Astrocyte (in vitro differentiated cells and primary cell): ENCODE measurements at places on chromosomes 12 and 14.

GRCh38 chr12:52037248-52037861 lies 13.9 kb upstream of the NR4A1 start:
- DNase-seq = peak; percentile 51

DNA sequence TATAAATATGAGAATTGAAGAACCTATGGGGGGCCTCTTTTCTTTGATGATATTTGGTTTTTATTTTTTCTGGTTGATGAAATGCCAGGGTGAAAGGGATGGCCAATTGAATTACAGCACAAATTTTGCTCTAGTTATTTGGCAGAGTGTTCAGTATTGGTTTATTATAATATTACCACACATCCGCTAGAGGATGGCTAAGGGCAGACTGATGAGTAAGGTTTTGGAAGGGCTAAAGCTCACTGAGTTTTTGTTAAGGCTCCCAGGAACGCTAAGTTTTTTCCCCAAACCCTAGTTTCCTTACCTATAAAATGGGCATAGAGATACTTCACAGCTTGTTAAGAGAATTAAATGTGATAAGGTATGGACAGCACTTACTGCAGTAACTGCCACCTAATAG lies 34.3 kb upstream of the LRRC10 start:
- no peak for DNase-seq

DNA sequence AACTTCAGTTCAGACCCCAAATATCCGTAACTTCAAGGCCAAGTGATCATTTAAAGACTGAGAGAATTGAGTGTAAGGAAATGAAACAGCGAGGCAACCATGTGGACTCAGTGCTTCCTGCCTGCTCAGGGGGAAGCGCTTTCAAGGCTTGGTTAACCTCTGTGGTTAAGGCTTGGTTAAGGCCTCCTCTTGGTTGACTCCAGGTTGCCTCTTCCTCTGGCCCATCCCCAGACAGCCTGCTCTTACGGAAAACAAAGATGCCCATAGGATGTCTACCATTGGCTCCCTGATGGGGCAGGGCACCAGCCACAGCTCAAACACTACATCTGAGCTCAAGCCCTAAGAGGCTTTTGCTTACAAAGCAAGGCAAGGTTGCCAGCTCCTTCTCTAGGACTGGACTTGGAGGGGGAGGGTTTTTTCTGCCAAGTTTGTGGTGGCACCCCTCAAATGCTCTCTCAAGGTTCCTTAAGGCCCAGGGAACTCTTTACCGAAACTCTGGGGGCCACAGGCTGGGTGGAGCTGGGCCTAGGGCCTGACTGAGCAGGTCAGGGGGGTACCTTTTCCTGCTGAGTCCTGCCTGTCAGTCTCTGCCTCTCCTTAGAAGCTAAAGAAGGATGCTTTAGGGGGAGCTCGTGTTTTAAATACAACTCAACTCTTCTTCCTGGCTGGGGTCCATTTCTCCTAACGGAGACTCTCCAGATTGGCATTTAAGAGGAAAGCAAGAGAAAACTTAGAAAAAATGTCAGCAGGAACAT lies 13.7 kb downstream of the COL2A1 start:
- DNase-seq = no peak

DNA sequence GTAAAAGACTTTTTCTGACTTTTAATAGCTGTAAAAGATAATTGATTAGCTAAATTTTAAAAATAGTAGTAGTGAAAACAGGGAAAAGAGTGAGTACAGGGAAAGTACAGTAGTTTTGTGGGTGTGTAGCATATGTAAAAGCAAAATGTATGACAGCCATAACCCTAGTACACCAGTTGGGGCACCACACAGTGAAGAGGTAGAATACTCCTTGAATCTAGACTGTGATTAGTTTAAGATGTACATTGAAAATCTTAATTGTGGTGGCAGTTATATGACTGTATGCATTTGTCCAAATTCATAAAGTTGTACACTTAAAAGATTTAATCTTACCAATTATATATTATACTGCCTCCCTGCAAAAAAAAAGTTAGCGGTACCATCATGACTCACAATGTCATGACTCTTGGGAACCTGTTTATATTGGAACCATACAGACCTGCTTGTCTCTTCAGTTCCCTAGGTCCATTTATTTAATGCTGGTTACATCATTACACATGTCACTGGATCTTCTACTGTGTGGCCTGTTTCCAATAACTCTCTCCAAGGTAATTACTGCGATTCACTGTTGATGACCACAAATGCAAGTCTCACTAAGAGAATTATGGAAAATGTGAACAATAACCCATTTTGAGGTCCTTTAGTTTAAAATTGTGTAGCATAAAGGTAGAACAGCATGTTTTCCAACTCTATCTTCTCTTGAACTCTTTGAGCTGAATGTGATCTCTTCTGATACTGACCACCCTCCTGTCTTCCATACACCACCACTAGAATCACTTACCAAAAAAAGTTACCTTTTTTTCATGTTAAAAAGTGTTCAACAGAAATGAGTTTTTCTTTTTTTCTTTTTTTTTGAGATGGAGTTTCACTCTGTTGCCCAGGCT lies 264.2 kb upstream of the AMIGO2 start:
- peak; percentile 97 for DNase-seq

- DNase-seq = no peak
Measured at GRCh38 chr14:25237845-25238244, 187.9 kb upstream of the STXBP6 start.

- no peak for DNase-seq
Measured at GRCh38 chr12:119936705-119937311, 52.2 kb upstream of the BICDL1 start.

- no peak for DNase-seq
Measured at GRCh38 chr12:89781946-89782550, 73.4 kb upstream of the ATP2B1 start.

GRCh38 chr12:132798836-132799235 lies 29.8 kb downstream of the GOLGA3 start:
- DNase-seq = no peak

DNA sequence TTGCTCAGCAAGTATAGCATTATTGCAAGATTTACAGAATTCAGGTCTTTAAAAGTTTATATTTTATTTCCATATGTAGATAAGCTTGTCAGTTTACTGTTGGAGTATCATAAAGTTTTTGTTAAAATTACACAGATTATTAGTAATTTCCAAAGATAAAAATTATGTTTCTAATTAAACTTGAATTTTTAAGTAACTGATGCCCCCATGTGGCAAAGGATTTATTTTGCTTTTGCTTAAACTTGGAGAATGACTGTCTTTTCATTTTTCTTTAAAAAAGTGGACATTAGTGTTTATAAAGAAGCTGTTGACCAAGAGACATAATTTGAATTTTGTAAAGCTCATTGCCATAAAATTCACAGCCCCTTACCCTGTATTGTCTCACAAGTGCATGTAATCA lies 45.8 kb downstream of the ETNK1 start:
- DNase-seq = no peak

DNA sequence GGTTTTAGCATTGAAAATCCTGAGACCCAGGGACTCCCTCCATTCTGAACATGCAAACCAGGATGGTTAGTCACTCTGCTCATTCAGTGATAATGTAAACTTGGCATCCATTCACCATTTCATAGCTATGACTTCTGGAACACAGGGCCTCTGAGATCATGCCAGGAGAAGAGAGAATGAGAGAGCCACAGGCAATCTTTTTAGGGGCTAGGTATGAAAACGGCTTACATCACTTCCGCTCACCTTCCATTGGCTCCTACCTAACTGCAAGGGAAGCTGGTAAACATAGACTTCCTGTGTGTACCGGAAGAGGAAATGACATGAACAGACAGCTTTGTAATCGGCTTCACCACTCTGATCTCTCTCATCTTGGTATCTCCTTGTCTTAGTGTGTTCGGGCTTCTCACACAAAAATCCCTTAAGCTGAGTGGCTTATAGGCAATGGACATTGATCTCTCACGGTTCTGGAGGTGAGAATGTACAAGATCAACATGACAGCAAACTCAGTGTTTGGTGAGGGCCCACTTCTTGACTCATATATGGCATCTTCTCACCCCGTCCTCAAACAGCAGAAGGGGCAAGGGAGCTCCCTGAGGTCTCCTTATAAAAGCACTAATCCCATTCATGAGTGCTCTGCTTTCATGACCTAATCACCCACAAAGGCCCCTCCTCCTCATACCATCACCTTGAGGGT lies 465.9 kb upstream of the TBX3 start:
- peak; percentile 90 for DNase-seq

DNA sequence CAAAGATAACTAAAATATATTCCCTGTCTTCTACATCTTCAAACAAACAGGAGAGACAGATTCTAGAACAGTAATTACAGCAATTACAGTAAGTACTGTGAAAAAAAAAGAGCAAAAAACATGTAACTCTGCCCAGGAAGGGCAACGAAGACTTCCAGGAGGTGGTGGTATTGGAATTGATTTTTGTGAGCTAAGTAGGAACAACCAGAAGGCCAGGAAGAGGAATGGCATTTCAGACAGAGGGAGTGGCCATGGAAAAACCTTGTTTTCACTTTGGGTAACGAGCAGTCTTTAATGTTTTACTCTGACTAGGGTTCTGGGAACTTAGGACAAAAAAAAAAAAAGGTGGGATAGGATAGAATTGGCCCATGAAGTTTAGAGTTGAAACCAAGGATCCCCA lies 196.3 kb upstream of the PLEKHG7 start:
- no peak for DNase-seq

- no peak for DNase-seq
Measured at GRCh38 chr14:95300697-95301526, 18.8 kb downstream of the CLMN start.

GRCh38 chr14:104152686-104153393 lies 14.5 kb downstream of the KIF26A start:
- no peak for DNase-seq

DNA sequence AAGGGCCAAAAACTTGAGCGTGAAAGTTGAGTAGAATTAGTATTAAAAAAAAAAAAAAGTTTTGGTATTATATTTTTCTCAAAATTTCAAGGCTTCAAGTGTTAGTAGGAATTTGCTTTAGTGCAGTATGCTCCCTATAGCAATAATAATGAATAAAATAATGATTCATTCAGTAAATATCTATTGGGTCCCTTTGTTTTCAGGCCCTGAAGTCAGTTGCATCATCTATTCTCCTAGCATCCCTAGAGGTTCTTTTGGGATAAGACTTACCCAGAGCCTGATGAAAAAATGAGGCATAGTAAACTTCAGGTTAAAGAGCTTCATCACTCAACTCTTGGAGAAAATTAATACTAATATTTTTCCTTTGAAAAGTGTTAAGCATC lies 1.1 kb downstream of the KMT5A start:
- peak; percentile 53 for DNase-seq

DNA sequence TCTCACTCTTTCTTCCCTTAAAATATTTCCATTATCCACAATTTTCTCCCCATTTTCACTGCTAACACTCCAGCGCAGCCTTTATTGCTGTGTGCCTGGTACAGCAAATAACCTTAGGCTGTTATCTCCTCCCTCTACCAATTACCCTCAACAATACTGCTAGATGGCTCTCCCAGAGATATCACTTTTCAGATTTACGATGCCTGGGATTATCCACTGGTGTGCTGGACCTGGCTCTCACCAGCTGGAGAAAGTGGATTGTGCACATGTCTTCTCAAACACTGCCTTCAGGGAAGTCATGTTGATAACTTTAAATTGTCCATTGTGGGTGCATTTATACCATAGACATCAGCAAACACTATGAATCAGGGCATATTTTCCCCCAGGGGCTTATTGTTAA lies 101.9 kb upstream of the ADAMTS20 start:
- no peak for DNase-seq

- no peak for DNase-seq
Measured at GRCh38 chr14:64062381-64063115, 209.7 kb downstream of the SYNE2 start.

- peak; percentile 17 for DNase-seq
Measured at GRCh38 chr14:90883782-90884181, 67.6 kb upstream of the TTC7B start.

GRCh38 chr14:68627868-68628604 lies 164.8 kb downstream of the ZFP36L1 start:
- no peak for DNase-seq

DNA sequence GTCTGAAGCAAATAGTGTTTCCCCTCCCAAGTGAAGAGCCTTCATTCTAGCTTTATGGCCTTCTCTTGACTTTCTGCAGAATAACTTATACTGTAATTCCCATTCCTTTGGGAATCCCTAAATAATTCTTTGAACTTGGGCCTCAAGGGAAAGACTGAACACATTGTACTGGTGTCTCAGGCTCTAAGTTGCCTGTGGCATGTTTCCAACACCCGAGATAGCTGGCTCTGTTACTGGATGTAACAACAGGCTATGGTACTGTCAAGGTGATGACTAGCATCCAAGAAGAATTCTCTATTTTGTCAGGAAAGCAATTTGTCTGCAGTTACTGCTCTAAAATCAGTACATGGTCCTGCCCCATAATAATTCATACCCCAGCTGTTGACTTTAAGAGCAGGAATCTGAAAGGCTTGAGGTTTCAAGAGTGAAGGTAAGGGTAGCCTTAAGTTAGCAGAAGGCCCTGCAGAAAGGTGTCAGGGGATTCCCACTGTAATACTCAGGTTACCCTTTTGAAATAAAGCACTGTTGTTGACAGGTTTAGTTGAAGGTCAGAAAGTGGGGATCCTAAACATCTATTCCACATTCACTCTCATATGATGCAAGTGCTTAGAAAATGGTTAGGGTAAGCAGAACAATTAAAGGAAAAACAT lies 5.2 kb downstream of the GPX2 start:
- no peak for DNase-seq
